ENCODE measurements at places on chromosomes 11 and 22.

DNA sequence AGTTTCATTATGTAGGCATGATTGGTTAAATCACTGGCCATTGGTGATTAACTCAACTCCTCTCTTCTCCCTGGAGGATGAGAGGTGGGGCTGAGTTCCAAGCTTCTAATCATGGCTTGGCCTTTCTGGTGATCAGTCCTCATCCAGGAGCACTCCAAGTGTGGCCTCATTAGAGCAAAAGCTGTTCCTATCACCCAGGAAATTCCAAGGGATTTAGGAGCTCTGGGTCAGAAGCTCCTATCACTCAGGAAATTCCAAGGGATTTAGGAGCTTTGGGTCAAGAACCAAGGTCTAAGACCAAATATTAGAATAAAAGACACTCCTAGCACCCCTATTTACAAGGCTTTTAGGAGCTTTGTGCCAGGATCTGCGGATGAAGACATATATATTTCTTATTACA, 168.0 kb upstream of the BDNF start:
- H3K27ac ChIP-seq = no peak overlapping the region
- no peaks in the 10 kb centered on the region for H3K36me3 ChIP-seq
- no peak overlapping the region for H3K4me3 ChIP-seq
- H3K27me3 ChIP-seq = peaks cover 4% of the 10 kb centered on the region

- H3K36me3 ChIP-seq = no peaks in the 10 kb centered on the region
- H3K4me1 ChIP-seq = no peaks in the 10 kb centered on the region
- no peaks in the 10 kb centered on the region for H3K27me3 ChIP-seq
- no peak overlapping the region for H3K4me3 ChIP-seq
Measured at GRCh38 chr11:77198440-77198849, 70.4 kb downstream of the MYO7A start.

DNA sequence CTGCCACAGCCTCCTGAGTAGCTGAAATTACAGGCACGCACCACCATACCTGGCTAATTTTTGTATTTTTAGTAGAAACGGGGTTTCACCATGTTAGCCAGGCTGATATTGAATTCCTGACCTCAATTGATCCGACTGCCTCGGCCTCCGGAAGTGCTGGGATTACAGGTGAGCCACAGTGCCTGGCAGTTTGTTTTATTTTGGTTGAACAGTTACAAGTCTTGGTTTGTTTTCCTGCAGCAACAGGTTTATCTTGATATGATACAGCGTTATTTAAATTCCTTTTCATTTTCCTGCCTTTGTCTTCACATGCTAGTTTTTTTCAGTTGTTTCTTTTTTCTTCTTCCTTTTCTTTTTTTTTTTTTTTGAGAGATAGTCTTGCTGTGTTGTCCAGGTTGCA, 4.0 kb upstream of the SLC3A2 start:
- no peak overlapping the region for H3K27ac ChIP-seq
- H3K4me3 ChIP-seq = no peak overlapping the region
- peaks cover 19% of the 10 kb centered on the region for H3K4me1 ChIP-seq
- DNase-seq = no peak
- no peaks in the 10 kb centered on the region for H3K36me3 ChIP-seq

GRCh38 chr11:74232311-74232950, 61.3 kb downstream of the PPME1 start:
- H3K27me3 ChIP-seq = no peaks in the 10 kb centered on the region
- DNase-seq = no peak
- no peaks in the 10 kb centered on the region for H3K36me3 ChIP-seq
- no peak overlapping the region for H3K27ac ChIP-seq
- no peak overlapping the region for H3K4me3 ChIP-seq

DNA sequence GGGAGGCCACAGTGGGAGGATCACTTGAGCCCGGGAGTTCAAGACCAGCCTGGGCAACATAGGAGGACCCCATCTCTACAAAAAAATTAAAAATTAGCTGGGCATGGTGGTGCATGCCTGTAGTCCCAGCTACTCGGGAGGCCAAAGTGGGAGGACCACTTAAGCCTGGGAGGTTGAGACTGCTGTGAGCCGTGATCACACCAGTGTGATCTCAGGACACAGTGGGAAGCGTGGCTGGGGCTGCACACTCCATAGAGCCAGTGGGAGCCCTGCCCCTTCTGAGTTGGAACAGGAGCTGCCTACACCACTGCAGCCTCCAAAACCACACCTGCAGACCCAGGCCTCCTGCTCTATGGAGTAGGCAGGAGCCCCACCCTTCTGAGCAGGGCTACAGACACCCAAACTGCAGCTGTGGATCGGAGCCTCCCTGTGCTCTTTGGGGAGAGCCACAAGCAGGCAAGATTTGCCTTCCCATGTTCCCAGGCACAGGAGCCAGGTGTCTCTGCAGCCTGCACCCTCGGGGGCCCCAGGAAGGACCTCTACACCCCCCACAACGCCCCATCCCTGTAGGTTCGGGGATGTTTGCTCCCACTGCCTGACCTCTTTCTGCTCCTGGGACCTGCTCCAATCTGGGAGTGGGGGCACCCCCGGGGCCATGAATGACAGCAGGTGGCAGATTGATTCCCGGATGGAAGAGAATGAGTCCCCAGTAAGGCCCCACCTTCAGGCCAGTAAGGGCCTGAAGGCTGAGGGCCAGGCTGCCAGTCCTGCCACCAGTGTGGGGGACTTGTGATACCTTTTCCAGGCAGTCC, 245.4 kb downstream of the BUD13 start:
- no peak for DNase-seq
- no peaks in the 10 kb centered on the region for H3K4me1 ChIP-seq
- H3K4me3 ChIP-seq = no peak overlapping the region
- H3K27ac ChIP-seq = no peak overlapping the region
- H3K36me3 ChIP-seq = no peaks in the 10 kb centered on the region

DNA sequence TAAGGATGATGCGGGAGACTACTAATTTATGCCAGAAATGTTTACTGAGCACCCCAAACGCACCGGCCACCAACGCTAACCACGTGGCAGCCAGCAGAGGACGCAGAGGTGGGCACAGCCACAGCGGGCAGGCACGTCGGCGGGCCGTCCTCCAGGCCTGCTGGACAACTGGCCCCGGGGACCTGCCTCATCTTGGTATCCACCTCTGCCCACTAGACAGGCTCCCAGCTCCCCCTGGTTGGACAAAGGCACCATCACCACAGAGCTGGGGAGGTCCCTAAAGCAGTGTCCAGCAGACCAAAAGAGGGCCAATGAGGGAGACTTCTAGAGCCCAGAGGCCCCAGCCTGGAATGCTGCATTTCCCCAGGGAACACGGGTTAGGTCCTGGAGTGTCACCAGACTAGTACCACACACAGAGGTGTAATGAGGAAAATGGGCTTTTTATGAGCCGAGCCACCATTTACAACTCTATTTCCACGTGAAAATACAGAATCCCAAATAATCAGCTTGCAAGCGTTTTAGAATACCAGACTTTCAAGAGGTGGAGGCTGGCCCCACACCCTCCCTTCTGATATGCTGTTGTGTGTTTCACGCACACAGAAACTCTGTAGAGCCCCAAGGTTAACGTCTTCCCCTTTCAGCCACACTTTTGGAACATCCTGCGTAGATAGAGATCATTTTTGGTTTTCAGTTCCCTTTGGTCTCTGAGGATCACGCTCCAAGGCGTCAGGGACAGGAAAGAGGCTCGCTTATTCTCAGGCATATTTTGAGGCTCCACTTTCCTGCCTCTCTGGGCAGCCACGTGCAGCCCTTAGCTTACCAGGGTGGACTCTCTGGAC, 23.7 kb upstream of the BID start:
- peaks cover 18% of the 10 kb centered on the region for H3K36me3 ChIP-seq
- DNase-seq = peak; percentile 83
- H3K4me3 ChIP-seq = peak overlapping the region; percentile 32

DNA sequence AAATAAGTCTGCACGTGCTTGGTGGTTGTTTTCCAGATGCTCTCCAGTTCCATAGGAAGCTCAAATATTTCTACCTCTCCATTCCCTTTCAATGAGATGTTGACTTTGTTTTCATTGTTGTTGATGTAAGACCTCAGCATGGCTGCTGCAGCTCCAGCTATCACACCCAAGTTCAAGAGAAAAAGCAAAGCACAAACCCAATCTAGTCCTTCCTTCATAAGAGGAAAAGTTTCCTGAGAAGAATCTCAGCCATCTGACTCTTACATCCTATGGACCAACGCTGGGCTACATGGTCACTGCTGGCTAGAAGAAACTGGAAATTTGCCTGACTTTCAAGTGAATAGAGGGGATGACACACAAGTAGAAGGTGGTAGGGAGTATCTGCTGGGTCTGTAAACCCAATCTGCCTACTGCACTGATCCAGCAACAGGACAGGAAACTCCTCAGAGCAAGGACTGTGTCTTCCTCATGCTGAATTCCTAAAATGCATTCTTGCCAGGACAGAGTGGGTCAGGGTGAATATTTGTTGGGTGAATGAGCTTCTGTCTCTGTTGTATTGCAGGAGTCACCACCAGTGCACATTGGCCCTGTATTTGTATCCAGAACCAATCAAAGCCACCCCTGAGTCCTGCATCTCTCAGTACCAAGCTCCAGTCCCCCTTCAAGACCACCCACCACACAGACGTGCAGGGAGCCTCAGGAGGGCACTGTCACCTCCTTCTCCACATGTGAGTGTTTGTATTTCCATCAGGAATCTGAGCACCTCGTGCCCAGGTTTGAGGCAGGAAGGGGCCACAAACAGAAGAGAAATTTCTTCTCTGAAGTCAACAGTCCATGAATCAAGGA, 118.0 kb upstream of the IGLL5 start:
- no peak for DNase-seq
- H3K4me1 ChIP-seq = peaks cover 46% of the 10 kb centered on the region
- no peaks in the 10 kb centered on the region for H3K36me3 ChIP-seq
- no peak overlapping the region for H3K4me3 ChIP-seq
- H3K27me3 ChIP-seq = peaks cover 23% of the 10 kb centered on the region

DNA sequence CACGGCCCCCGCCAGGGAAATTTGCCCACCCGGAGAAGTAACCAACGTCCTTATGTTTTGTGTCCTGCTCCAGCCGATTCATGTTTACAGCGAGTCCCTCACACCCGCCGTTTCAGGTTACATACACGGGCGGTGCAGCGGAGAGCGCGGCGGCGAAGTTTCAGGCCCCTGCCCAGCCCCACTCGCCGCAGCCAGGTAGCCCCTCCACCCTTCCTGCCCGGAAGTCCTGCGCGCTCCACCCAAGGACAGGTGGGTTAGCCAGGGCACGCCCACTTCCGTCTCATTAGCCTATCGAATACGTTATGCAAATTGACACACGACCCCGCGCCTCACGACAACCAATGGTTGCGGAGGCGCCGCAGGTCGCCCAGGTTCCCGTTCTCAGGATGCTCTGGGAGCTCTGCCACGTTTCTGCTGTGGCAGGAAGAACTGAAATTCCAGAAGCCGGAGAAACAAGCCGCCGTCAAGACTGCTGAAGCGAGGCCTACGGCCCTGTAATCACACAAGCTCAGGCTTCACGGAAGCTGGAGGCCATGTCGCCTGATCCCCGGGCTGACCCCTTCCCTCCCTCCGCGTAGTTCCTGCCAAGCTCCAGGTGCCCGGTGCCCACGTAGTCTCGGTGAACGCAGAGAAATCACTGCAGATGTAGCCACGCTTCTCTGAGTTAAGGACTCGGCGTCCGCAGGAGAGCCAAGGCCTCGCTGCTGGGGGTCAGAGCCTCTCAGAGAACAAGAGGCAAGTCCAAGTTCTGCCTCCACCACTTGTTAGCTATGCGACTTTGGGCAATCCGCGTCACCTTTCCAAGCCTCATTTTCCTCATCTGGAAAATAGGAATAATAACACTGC, 22.4 kb upstream of the MYH9 start:
- DNase-seq = peak; percentile 77
- H3K27me3 ChIP-seq = no peaks in the 10 kb centered on the region
- H3K27ac ChIP-seq = peak overlapping the region; percentile 97
- H3K4me3 ChIP-seq = peak overlapping the region; percentile 74

GRCh38 chr22:20054034-20054427, 26.0 kb upstream of the DGCR8 start:
- peaks cover 15% of the 10 kb centered on the region for H3K36me3 ChIP-seq
- H3K27ac ChIP-seq = no peak overlapping the region
- H3K27me3 ChIP-seq = no peaks in the 10 kb centered on the region
- peaks cover 4% of the 10 kb centered on the region for H3K4me1 ChIP-seq

GRCh38 chr11:123505546-123506299, 75.7 kb downstream of the GRAMD1B start:
- no peak overlapping the region for H3K4me3 ChIP-seq
- H3K4me1 ChIP-seq = peaks cover 4% of the 10 kb centered on the region
- H3K27me3 ChIP-seq = no peaks in the 10 kb centered on the region
- no peak for DNase-seq

DNA sequence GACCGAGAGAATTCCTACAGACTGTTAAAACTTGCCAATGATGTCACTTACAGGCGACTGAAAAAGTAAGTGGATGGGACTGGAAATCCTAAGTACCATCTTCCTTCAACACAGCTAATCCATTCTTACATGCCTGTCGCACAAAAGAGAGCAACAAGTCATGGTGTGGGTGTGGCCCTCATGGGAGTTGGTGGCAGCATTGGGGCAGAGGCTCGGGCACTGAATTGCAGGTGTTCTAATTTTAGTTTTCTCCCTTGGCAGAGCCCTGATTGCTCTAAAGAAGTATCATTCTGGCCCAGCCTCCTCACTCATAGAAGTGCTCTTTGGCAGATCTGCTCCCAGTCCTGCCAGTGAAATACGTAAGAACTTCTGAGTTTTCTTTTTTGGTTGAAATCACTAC, 4.6 kb downstream of the IGHMBP2 start:
- H3K27ac ChIP-seq = no peak overlapping the region
- H3K27me3 ChIP-seq = no peaks in the 10 kb centered on the region
- no peak overlapping the region for H3K4me3 ChIP-seq
- DNase-seq = no peak

DNA sequence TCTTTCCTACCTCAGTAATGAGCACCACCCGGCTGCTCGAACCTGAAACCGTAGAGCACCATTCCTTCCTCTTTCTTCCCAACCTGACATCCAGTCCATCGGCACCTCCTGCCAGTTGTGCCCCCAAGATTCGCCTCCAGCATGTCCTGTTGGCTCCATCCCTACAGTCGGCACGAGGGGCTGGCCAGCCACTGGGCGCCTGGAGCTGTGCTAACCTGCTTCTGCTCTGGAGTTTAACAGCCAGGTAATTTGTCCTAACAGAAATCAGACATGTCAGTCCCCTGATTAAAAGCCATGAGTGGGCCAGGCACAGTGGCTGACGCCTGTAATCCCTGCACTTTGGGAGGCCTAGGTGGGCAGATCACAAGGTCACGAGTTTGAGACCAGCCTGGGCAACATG, 16.8 kb downstream of the FDX1 start:
- peaks cover 5% of the 10 kb centered on the region for H3K4me1 ChIP-seq
- no peak for DNase-seq
- peaks cover 1% of the 10 kb centered on the region for H3K36me3 ChIP-seq
- no peak overlapping the region for H3K4me3 ChIP-seq
- H3K27me3 ChIP-seq = no peaks in the 10 kb centered on the region

GRCh38 chr11:1942558-1943260, 4.4 kb upstream of the MRPL23 start:
- no peak for DNase-seq
- no peaks in the 10 kb centered on the region for H3K36me3 ChIP-seq
- H3K27ac ChIP-seq = no peak overlapping the region
- peaks cover 2% of the 10 kb centered on the region for H3K4me1 ChIP-seq
- peaks cover 8% of the 10 kb centered on the region for H3K27me3 ChIP-seq

GRCh38 chr11:129374993-129375750, 476 bp upstream of the BARX2 start:
- DNase-seq = no peak
- H3K27me3 ChIP-seq = peaks cover 54% of the 10 kb centered on the region
- H3K27ac ChIP-seq = no peak overlapping the region
